Activated CD4-positive, CD25-positive, alpha-beta regulatory T cell (primary cell): ENCODE measurements at places on chromosomes 1 and 21.

DNA sequence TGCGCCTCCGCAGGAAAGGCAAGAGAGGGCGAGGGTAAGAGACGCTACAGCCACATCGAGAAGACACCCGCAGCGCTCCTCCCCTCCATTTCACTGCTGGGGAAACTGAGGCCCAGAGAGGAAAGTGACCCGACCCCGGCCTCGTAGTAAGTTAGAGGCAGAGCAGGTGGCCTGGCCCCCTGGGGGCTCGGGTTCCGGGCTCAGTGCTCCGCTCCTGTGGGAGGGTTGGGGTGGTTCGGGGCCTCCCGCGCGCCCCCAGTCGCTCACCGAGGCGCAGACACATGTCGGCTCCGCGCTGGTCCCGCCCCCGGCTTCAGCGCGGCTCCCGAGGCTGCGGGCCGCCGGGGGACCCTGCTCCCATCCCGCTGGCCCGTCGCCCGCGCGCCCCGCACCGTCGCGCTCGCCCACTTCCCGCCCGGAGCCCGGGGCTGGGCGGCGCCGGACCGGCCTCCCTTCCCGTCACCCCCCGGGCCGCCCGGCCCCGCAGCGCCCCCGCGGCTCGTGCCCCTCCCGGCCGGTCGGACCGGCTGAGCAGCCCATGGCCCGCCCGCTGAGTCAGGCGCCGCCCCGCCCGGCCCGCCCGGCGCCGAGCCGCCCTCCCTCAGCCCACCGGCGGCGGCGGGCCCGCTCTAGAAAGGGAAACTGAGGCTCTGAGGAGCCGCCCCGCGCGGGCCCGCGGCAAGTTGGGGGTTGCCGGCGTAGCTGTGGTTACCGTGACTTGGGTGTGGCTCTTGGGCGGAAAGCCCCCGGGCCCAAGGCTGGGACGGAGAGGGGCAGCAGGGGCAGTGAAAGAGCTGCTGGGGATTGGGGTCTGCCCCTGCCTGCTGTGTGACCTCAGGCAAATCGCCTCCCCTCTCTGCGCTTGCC lies at the start of gene TMEM54:
TMEM54 (minus strand) TSS at position 434 of the 867 bp plus-strand sequence; CDS start at position 283, 151 bp downstream.
- DNase-seq: no peak

GRCh38 chr1:43422995-43423671 lies 30.6 kb downstream of the HYI start:
- no peak for DNase-seq

- DNase-seq: no peak
Measured at GRCh38 chr1:163842571-163842970, 520.8 kb downstream of the NUF2 start.

DNA sequence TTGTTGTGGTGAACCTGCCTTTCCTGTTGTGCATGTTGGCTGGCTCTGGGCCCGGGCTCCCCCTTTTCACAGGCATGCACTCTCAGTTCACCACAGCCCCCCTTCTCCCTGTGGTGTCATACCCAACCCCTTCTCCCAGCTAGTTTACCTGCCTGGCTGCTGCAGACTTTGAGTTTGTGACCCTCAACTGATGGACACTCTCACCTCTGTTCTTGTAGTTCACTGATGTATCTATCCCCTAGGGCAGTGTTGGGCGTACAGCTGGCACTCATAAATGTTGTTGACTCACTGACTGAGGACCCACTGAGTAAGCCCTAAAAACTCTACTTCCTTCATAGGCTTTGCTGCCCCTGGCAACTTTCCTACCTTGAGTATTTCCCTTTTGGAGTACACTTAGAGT lies 54.9 kb downstream of the WDR64 start:
- no peak for DNase-seq

DNA sequence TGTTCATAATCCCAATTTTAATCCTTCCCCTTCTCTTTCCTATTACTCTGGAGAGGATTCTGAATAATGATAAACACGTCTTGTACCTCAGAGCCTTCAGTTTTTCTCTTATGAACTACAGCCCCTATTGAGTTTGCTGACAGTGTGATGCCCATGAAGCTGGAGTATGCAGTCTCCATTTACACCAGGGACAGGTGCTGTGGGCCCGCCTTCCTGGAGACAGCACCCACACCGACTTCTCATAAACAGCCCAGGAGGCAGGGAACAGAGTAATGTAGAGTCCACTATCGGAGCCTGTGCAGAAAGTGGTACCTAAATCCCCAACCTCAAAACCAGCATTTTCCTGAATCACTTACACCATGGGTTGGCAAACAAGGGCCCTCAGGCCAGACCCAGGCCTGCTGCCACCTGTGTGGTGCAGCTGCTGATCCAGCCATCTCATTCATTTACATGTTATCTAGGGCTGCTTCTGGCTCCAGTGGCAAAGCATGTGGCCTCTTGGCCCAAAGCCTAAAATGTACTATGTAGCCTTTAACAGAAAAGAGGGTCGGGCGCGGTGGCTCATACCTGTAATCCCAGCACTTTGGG lies 95.1 kb upstream of the KRTAP19-8 start:
- DNase-seq: no peak

GRCh38 chr1:182003953-182004586 lies 57.4 kb downstream of the ZNF648 start:
- no peak for DNase-seq
